ENCODE measurements at places on chromosomes 6 and 20.
A peak's percentile ranks its signal among the peaks of the same experiment; 100 is the strongest.

- H3K27ac ChIP-seq, result peak overlapping the region; percentile 100
- H3K27me3 ChIP-seq, result peaks cover 11% of the 10 kb centered on the region
- peaks cover 100% of the 10 kb centered on the region for H3K4me1 ChIP-seq
- peak overlapping the region; percentile 42 for H3K4me3 ChIP-seq
- DNase-seq, result no peak
Observed at GRCh38 chr6:111723412-111723970, 117.8 kb upstream of the TRAF3IP2 start.

DNA sequence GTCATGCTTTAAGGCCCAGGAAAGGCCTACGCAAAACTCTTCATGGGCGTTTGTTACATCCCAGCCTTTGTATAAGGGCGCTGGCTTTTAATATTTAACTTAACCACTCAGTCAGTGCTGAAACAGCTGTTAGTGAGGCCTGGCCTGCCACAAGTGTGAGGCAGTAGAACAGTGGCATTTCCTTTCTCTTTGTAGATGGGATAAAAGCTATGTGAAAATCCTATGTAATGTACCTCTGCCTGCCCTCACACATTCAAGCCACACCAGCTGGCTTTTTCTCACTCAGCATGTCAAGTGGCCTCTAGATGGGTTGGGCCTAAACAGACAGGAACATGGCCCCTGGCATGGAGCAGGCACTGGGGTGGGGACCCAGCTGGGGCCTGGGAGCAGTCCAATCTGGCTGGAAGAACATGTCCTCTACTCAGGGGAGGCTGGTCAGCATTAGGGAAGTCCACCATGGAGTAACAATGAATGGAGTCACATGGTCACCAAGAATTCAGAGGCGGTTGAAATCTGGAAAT lies 20.7 kb downstream of the CGA start:
- H3K27ac ChIP-seq, result no peak overlapping the region
- H3K27me3 ChIP-seq, result peaks cover 5% of the 10 kb centered on the region
- H3K4me3 ChIP-seq, result no peak overlapping the region
- DNase-seq, result no peak
- no peaks in the 10 kb centered on the region for H3K36me3 ChIP-seq

- H3K27me3 ChIP-seq, result no peaks in the 10 kb centered on the region
- H3K27ac ChIP-seq, result no peak overlapping the region
- no peak overlapping the region for H3K4me3 ChIP-seq
- H3K36me3 ChIP-seq, result no peaks in the 10 kb centered on the region
- H3K4me1 ChIP-seq, result no peaks in the 10 kb centered on the region
Observed at GRCh38 chr6:90975741-90976140, 388.9 kb upstream of the MAP3K7 start.

- H3K27ac ChIP-seq, result no peak overlapping the region
- no peaks in the 10 kb centered on the region for H3K4me1 ChIP-seq
- no peak overlapping the region for H3K4me3 ChIP-seq
- H3K36me3 ChIP-seq, result peaks cover 3% of the 10 kb centered on the region
Observed at GRCh38 chr6:143357561-143358255, 92.8 kb downstream of the ADAT2 start.

DNA sequence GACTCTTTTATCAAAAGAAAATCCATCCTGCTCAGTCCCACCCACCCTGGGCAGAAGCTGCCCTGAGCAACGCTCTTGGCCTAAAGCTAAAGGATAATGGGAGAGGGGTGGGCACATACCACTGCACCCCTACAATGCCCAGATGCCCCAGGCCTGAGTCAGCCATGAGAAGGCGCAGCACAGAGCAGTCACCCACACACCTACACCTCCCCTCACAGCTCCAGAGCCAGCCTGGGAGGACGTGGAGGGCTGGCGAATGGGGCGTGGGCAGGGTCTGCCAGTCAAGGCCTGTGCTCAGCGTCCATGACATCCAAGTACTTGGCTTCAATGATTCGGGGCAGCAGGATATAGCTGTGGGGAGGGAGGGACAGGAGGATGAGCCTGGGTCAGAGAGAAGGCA lies 11.5 kb downstream of the SLC4A11 start:
- no peak for DNase-seq
- no peak overlapping the region for H3K27ac ChIP-seq
- H3K36me3 ChIP-seq, result no peaks in the 10 kb centered on the region
- H3K27me3 ChIP-seq, result peaks cover 2% of the 10 kb centered on the region

- DNase-seq, result no peak
- no peaks in the 10 kb centered on the region for H3K36me3 ChIP-seq
- H3K4me3 ChIP-seq, result no peak overlapping the region
- no peaks in the 10 kb centered on the region for H3K4me1 ChIP-seq
- no peak overlapping the region for H3K27ac ChIP-seq
Observed at GRCh38 chr6:65170273-65170672, 536.8 kb downstream of the EYS start.

DNA sequence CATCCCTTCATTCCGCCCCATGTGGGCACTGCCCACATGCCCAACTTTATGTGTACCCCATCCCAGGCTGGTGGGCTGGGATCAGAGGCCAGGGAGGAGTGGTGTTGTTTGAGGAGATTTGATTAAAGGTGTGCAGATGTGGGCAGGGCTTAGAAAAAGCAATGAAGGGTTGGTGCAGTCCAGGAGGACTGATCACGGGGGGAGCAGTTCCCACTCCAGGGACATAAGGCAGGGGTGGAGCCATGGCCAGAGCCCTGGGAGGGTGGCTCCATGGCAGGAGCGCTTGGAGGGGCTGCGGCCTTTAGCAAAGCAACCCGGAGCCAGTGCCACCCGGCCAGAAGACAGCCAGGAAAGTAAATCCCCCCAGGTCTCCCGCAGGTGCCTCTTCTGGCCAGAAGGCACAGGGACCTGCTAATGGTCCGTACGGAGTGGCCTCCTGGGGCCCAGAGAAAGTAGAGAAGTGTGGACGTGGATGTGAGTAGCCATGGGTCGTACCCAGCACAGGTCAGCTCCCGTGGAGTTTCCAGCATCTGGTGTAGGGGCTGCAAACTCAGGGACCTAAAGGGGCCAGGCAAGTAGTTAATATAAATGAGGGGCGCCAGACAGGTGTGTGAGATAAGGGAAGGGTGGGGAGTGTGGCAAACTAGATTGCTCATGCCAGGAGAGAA lies 62.1 kb upstream of the APCDD1L start:
- DNase-seq, result no peak
- no peaks in the 10 kb centered on the region for H3K36me3 ChIP-seq
- H3K4me1 ChIP-seq, result no peaks in the 10 kb centered on the region
- no peak overlapping the region for H3K27ac ChIP-seq
- no peak overlapping the region for H3K4me3 ChIP-seq

GRCh38 chr6:87393026-87393622 lies 14.6 kb upstream of the CFAP206 start:
- no peak overlapping the region for H3K4me3 ChIP-seq
- H3K27me3 ChIP-seq, result peaks cover 1% of the 10 kb centered on the region
- peaks cover 4% of the 10 kb centered on the region for H3K4me1 ChIP-seq

GRCh38 chr6:136338486-136338885 lies 48.8 kb upstream of the BCLAF1 start:
- H3K4me1 ChIP-seq, result no peaks in the 10 kb centered on the region
- H3K27me3 ChIP-seq, result peaks cover 4% of the 10 kb centered on the region
- no peak overlapping the region for H3K4me3 ChIP-seq

GRCh38 chr20:33814238-33814712 lies 3.1 kb downstream of the CHMP4B start:
- no peak for DNase-seq
- H3K36me3 ChIP-seq, result no peaks in the 10 kb centered on the region
- H3K27me3 ChIP-seq, result no peaks in the 10 kb centered on the region
- H3K4me3 ChIP-seq, result no peak overlapping the region

DNA sequence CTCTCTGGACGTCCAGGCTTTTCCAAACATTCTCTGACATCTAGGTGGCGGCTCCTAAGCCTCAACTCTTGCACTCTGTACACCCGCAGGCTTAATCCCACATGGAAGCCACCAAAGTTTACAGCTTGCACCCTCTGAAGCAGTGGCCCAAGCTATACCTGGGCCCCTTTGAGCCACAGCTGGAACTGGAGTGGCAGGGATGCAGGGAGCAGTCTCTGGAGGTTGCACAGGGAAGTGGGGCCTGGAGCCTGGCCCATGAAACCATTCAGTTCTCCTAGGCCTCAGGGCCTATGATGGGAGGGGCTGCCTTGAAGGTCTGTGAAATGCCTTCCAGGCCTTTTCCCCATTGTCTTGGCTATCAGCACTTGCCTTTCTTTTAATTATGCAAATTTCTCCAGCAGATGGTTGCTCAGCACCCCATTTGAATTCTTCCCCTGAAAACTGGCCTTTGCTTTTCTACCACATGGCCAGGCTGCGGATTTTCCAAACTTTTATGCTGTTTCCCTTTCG lies 64.9 kb downstream of the IRF4 start:
- DNase-seq, result no peak
- H3K36me3 ChIP-seq, result no peaks in the 10 kb centered on the region
- peaks cover 5% of the 10 kb centered on the region for H3K4me1 ChIP-seq
- H3K27me3 ChIP-seq, result peaks cover 1% of the 10 kb centered on the region

GRCh38 chr6:392441-393390 lies 1.2 kb downstream of the IRF4 start:
- peaks cover 25% of the 10 kb centered on the region for H3K4me1 ChIP-seq
- H3K4me3 ChIP-seq, result peak overlapping the region; percentile 83
- peak; percentile 30 for DNase-seq
- H3K27ac ChIP-seq, result no peak overlapping the region

GRCh38 chr6:116531675-116532570 lies 13.6 kb downstream of the TRAPPC3L start:
- H3K4me3 ChIP-seq, result no peak overlapping the region
- peak; percentile 63 for DNase-seq
- no peaks in the 10 kb centered on the region for H3K36me3 ChIP-seq
- peaks cover 13% of the 10 kb centered on the region for H3K27me3 ChIP-seq

DNA sequence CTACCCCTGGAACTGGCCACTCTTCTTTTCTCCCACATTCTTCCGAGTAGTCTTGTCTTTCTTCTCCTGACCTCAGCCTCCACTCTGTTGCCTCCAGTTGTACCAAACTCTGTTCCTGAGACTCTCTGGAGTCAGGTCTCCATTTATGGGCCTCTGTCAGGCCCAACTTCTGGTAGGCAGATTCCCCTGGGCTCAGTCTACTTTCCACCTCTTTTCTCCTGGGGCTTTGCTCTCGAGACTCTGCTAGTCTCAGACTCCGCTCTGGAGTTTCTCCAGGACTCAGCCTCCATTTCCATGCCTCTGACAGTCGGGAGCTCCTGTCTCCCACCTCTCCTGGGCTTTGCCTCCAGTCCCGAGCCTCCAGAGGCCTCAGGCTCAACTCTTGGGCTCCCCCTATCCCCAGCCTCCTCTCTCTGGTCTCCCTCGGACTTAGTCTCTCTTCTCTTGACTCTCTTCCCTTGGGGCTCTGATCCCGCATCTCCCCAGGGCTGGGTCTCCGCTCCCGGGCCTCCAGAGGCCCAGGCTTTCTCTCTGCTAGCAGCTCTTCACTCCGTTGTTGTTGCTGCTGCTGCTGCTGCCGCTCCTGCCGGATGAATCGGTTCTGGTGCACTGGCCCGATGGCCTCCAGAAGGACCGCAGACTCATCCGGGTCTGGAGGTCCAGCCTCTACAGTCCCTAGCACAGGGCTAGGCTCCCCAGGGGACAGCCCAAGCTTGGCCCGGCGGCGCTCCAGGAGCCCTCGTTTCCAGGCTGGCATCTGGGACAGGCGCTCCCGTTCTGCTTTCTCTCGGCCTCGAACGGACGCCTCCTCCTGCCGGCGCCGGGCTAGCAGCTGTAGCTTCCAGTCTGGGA lies 1.1 kb downstream of the PPP1R18 start:
- H3K36me3 ChIP-seq, result peaks cover 18% of the 10 kb centered on the region
- H3K4me1 ChIP-seq, result peaks cover 69% of the 10 kb centered on the region
- peaks cover 25% of the 10 kb centered on the region for H3K27me3 ChIP-seq
- DNase-seq, result no peak

- DNase-seq, result no peak
- H3K4me1 ChIP-seq, result peaks cover 5% of the 10 kb centered on the region
- H3K27ac ChIP-seq, result no peak overlapping the region
Observed at GRCh38 chr6:88856566-88856965, 106.9 kb downstream of the RNGTT start.

DNA sequence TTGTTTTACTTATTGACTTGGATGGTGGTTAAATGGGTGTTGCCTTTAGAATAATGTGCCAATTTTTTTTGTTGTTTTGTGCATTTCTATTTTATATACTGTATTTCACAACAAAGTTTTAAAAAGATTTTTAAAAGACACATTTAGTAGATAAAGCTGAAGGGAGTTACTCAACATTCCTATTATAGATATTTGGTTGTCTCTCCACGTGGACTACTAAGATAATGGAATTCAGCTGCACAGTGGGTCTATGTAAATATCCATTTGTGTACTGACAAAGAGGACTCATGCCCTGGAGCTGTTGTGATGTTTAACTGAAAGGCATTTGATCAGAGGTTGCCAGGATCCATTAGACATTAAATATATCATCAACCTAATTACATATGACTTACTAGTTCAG lies 23.2 kb upstream of the FAM135A start:
- no peak overlapping the region for H3K27ac ChIP-seq
- no peaks in the 10 kb centered on the region for H3K36me3 ChIP-seq
- H3K4me3 ChIP-seq, result no peak overlapping the region
- H3K27me3 ChIP-seq, result peaks cover 17% of the 10 kb centered on the region
- no peaks in the 10 kb centered on the region for H3K4me1 ChIP-seq
- DNase-seq, result no peak

GRCh38 chr6:108484016-108484415 lies 76.7 kb upstream of the FOXO3 start:
- peaks cover 2% of the 10 kb centered on the region for H3K27me3 ChIP-seq

- DNase-seq, result no peak
Observed at GRCh38 chr6:40755749-40756452, 168.7 kb upstream of the LRFN2 start.

- no peaks in the 10 kb centered on the region for H3K36me3 ChIP-seq
- no peak overlapping the region for H3K27ac ChIP-seq
- H3K4me1 ChIP-seq, result no peaks in the 10 kb centered on the region
- no peak overlapping the region for H3K4me3 ChIP-seq
- no peaks in the 10 kb centered on the region for H3K27me3 ChIP-seq
- DNase-seq, result no peak
Observed at GRCh38 chr6:42511803-42512422, 51.9 kb upstream of the UBR2 start.

- H3K36me3 ChIP-seq, result peaks cover 4% of the 10 kb centered on the region
- H3K4me3 ChIP-seq, result peak overlapping the region; percentile 21
- no peaks in the 10 kb centered on the region for H3K27me3 ChIP-seq
- peaks cover 17% of the 10 kb centered on the region for H3K4me1 ChIP-seq
Observed at GRCh38 chr6:89008001-89008814, 44.8 kb upstream of the RNGTT start.

GRCh38 chr6:130829333-130829910 lies 2.2 kb downstream of the SMLR1 start:
- no peak overlapping the region for H3K4me3 ChIP-seq
- H3K27ac ChIP-seq, result no peak overlapping the region
- peaks cover 6% of the 10 kb centered on the region for H3K4me1 ChIP-seq
- H3K27me3 ChIP-seq, result no peaks in the 10 kb centered on the region
- no peak for DNase-seq

- peaks cover 15% of the 10 kb centered on the region for H3K4me1 ChIP-seq
- H3K4me3 ChIP-seq, result no peak overlapping the region
- no peaks in the 10 kb centered on the region for H3K36me3 ChIP-seq
- no peak for DNase-seq
Observed at GRCh38 chr6:70846207-70846835, 110.5 kb downstream of the B3GAT2 start.

- H3K4me3 ChIP-seq, result no peak overlapping the region
- H3K4me1 ChIP-seq, result peaks cover 29% of the 10 kb centered on the region
- H3K27me3 ChIP-seq, result peaks cover 3% of the 10 kb centered on the region
- H3K27ac ChIP-seq, result no peak overlapping the region
Observed at GRCh38 chr6:119152187-119152586, 73.7 kb upstream of the FAM184A start.

- no peak overlapping the region for H3K27ac ChIP-seq
- H3K4me3 ChIP-seq, result no peak overlapping the region
- no peaks in the 10 kb centered on the region for H3K4me1 ChIP-seq
- no peaks in the 10 kb centered on the region for H3K27me3 ChIP-seq
- no peak for DNase-seq
Observed at GRCh38 chr6:127178746-127179145, 60.3 kb downstream of the RSPO3 start.
